ENCODE measurements at places on chromosomes 1 and 21.
A peak's percentile ranks its signal among the peaks of the same experiment; 100 is the strongest.

- DNase-seq, result no peak
Measured at GRCh38 chr21:17711896-17712295, 99.2 kb upstream of the BTG3 start.

DNA sequence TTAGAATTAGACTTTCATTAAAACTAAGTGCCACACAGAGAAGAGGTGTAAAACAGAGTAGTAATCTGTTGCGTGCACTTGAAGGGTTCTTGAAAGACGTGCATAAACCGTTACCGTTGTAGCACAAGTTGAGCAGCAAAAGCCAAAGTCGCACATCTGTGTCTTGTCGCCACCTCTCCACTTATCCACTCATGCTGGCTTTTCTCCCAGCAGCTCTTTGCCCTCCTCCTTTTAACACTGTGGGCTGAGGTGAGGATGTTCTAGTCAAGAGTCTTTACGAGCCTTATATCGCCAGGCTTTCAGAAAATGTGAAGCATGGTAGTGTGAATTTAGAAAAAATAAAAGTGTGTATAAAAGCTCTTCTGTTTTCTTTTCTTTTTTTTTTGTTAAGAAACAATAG, 48.0 kb downstream of the NR5A2 start:
- no peak for DNase-seq

GRCh38 chr1:224245188-224245587, 62.1 kb downstream of the DEGS1 start:
- peak; percentile 56 for DNase-seq

GRCh38 chr1:12047120-12047876, 15.8 kb upstream of the TNFRSF8 start:
- no peak for DNase-seq

DNA sequence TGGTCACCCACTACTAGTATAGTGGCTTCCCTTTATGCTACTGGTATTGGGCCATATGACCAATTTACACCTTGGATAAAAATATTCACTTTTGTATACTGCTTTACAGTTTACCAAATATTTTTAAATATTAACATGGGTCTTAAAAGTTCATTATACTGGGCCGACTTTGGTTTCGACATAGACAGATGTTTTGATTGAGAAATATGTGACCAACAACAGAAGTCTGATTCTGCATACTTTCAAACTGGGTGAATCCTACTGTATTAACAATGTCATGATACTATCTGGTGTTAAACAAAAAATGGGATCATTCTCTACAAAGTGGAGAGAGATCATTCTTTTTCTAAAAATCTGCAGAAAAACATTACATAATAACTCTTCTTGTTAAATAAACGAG, 134.8 kb downstream of the AKT3 start:
- DNase-seq, result no peak

- no peak for DNase-seq
Measured at GRCh38 chr1:204216236-204216635, 2.4 kb upstream of the GOLT1A start.
